ENCODE measurements at places on chromosomes 13 and 19.

- no peak for DNase-seq
These were observed 37.5 kb downstream of the SUGP2 start for GRCh38 chr19:18995804-18996241.

- no peak for DNase-seq
These were observed 7.7 kb downstream of the TYK2 start for GRCh38 chr19:10372690-10373089.

GRCh38 chr13:27020415-27020814, 151.2 kb downstream of the USP12 start:
- DNase-seq: no peak

DNA sequence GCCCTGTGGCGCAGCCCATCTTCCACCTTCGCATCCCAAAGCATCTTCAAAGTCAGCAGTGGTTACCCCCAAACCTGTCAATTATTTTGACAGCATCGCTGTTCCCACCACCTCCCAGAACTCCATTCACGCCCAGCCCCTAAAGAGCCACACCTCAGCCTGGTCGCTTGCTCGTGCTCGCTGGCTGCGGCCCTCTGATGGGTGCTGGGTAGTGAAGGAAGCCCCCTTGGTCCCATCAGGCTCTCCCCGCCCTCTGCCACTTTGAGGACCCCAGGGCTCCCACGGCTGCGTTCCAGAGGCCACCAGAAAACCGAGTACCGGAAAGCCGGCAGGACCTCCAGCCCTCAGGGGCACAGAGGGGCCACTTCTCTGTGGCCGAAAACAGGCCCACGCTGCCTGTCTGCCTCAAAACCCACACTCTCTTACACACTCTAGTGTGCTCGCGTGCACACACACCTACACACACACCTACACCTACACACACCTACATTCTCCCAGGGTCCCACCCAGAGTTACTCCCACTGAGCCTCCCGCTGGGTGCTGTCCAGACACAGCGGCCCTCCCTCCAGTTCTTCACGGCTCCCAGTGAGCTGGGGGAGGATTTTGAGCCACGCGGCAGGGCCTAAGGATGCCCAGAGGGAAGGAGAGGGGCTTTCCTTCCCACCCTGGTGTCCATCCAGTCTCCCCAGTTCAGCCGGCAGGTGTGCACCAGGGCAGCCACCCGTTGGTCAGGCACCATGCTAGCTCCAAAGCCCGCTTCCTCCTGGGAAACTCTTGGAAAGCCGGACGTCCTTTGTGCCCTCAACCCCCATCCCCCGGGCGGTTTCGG, 1.9 kb downstream of the VSTM2B start:
- DNase-seq: no peak

DNA sequence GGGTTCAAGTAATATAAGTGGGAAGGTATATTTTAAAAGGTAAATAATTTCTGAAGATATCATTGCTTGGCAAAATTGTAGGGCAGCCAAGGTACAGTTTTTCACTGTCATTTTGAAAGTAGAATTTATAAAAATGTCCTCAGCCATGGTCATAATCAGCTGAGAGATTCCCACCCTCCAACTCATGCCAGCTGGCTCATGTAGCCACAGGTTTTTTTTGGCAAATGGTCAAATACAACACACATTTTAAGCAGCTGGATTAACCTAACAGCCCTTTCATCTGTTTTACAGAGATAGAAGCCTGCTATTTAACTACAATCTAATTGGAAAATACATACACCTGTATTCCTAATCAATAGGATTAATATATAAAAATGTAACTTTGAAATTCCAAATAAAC, 619.2 kb upstream of the SGCG start:
- no peak for DNase-seq

DNA sequence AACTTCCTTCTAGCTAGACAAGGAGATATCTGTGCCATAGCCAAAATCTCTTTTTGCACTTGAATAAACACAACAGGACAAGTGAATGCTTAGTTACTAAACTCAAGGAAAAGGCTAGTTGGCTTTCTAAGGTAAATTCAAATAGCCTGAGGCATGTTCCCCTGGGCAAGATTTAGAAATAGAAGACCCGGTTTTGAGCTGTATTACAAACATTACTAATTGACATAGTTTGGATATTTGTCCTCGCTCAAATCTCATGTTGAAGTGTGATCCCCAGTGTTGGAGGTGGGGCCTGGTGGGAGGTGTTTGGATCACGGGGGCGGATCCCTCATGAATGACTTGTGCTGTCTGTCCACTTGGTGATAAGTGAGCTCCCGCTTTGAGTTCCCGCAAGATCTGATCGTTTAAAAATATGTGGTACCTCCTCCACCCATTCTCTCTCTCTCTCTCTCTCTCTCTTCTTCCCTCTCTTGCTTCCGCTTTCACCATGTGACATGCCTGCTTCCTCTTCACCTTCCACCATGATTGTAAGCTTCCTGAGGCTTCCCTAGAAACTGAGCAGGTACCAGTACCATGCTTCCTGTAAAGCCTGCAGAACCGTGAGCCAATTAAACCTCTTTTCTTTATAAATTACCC, 3.9 kb upstream of the KBTBD6 start:
- DNase-seq: no peak

DNA sequence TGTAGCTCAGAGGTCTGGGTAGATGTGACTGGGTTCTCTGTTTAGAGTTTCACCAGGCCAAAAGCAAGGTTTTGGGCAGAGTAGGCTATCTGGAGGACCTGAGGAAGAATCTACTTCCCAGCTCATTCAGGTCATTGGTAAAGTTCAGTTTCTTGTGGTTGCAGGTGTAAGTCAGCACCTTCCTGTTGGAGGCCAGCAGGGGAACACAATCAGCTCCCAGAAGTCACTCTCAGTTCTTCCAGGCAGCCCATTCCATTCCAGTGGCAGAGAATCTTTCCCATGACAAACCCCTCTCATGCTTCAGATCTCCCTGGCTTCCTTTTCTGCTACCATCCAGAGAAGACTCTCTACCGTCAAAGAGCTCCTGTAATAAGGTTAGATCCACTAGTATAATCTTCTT, 176.2 kb upstream of the UFM1 start:
- no peak for DNase-seq

DNA sequence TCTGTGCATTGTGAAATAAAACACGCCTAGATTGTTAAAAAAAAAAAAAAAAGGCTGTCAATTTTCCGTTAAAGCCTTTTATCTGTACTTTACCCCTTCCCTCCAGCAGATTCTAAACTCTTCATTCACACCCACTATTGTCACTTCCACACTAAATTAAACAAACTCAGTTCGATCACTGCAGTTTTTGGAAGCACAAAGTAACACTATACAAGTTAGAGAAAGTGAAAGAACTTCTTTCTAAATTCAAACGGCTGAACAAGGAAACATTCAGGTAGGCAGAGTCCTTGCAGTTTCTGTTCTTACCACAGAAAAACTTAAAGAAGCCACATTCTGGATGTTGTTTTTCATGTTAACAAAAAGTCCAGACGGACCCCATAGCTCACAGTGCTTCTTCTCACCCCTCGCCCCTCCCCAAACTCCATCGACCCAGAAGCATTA, 27.5 kb upstream of the UBE2L5 start:
- peak; percentile 53 for DNase-seq

GRCh38 chr13:22082437-22083100, 411.7 kb downstream of the FGF9 start:
- DNase-seq: no peak

DNA sequence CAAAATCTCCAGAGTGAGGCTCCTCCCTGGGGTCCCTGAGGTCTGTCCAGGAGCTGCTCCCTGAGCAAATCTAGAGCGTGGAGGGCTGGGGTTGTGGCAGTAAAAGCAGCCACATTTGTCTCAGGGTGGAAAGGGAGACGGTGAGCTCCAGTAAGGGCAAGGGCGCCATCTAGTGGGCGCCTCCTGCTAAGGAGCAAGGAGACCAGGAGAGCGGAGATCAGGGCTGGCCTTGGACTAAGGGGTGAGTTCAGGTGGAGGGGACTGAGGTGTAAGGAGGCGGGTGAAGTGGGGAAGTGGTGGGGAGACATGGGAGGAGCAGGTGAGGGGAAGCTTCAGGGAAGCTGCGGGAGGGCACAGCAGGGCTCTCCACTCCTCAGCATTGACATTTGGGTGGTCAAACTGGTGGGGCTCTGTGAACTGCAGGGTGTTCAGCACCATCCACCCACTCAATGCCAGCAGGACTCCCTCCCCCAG, 5.3 kb upstream of the CEACAM21 start:
- peak; percentile 83 for DNase-seq

DNA sequence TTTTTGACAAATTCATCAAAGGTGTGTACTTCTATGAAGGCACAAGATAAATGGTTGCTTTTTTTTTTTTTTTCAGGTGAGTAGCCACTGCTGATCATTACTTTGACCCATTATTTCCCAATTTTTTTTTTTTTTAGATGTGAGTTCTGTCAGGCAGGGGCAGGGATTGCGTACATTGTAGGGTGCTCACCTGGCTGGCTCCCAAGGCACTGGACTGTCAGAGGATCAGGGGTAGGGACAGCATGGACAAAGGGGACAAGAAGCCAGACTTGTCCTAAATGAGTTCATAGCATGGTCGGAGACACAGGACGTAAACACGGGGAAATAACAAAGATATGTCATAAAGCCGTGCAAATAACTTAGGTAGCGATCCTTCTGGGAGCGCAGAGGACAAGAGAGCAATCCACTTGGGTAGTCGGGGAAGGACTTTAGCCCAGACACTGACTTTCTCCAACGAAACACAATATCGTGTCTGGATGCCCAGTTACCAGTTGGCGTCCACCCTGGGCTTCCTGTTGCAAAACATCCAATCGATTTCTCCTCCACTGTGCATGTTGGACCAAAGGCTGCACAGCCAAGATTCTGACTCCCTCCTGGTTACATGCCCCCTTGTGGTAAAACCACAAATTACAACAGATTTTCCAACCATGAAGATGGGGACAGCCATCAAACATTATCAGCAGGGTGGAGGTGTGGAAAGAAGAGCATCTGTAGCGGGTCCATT, 27.5 kb upstream of the KATNAL1 start:
- DNase-seq: peak; percentile 31

DNA sequence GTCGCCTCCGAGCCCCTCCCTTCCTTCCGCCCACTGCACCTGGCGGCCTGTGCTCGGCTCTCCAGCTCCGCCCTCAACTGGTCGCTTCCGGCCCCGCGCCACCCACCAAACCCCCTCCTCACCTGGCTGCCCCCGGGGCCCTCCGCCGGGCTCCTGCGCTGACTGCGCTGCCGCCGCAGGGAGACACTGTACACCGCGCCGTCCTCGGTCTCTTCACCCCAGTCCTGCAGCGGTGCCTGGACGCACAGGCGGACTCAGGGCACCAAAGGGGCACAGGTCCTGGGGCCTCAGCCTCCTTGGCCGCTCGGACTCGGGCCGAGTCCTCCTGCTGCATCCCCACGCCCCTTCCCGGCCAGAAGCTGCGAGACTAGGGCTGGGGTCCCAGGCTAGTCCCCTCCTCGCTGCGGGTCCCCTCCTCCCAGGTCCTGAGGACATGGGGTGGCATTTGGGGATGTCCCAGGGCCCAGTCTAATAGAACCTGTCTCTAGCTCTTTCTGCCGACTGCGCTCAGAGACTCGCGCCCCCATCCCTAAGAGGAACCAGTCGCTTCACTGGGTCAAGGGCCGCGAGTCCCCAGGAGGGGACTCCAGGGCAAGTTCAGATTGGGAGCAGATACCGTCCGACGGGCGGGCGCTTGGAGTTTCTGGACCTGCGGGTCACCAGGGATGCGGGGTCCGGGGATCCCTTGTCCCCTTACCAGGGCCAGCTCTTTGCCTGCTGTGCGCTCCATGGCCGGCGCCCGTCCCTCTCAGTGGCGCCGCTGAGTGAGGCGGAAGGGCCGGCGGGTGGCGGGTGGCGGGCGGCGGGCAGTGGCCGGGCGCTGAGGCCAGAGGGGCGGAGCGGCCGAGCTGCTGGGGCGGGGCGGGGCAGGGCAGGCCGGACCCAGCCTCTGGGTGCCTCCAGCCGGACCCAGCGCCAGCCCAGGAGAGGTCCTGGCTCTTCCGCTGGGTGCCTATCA, at the start of gene RGL3:
RGL3 (minus strand) TSS at position 766 of the 958 bp plus-strand sequence; CDS start at position 730, 36 bp downstream.
- DNase-seq: no peak

GRCh38 chr13:101979825-101980224, 422.0 kb downstream of the FGF14 start:
- no peak for DNase-seq

DNA sequence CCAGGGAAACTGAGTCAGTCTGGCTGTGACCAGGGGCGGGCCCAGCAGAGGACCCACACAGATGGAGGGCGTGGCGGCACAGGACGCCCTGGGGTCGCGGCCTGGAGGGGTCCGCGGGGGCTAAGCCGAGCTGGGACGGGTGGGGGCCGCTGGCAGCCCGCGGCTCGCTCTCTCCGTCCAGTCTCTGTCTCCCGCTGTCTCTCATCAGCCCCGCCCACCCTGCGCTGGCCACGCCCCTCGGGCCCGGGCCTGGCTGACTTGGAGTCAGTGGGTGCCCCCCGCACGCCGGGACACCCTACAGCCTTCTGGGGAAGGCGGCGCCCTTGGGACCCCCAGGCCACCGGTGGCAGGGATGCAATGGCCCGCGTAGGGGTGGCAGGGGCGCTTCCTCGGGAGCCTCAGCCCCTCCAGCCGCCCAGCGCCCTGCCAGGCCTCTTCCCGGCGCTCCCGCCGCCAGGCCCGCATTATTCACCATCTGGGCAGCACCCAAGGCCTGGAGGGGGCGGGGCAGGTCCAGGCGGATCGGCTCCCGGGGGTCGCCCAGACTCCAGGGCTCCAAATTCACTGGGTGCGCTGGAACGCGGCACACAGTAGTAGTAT, at the start of gene TBXA2R:
TBXA2R (minus strand) TSS at position 186 of the 600 bp plus-strand sequence. CDS start 6,241 bp downstream, outside the sequence.
- peak; percentile 26 for DNase-seq

DNA sequence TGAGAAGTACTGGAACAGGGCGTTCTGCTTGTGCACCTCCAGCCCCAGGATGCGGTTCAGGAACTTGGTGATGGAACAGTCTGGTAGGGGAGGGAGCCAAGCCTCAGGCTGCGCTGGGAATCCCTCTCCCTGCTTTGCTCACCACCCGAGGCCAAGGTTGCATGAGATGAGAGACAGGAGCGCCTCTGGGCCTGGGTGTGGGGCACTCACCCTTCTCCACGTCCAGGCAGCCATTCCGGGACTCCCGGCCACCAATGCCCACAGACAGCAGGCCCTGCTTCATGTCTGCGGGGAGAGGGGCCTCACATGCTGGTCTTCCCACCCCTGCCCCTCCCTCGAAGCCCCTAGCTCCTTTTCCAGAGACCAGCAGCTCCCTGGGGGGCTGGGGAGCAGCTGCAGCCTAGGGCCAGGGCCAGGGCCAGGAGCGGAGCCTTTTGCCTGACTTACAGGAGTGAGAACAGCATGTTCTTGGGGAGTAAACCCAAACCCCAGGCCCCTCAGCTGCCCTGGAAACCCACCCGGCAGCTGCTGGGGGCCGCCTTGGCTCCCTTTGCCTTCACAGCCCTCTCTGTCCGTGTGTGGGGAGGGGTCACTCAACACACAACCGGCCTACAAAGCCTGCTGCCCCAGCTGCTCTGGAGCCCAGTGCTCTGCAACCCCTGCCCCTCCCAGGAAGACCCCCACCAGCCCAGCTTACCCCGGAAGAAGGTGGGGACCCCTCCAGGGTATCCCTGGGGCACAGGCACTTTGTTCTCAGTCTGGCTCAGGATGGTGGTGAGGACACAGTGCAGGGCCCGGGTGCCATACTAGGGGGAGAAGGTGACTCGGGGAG, 7.2 kb downstream of the GPX4 start:
- no peak for DNase-seq

- DNase-seq: no peak
These were observed 60.9 kb downstream of the GGACT start for GRCh38 chr13:100527644-100528043.

- no peak for DNase-seq
These were observed 194.2 kb downstream of the NHLRC3 start for GRCh38 chr13:39232401-39232980.

GRCh38 chr19:10422046-10422461, 1.7 kb downstream of the PDE4A start:
- DNase-seq: no peak

- no peak for DNase-seq
These were observed 22.0 kb downstream of the NOTCH3 start for GRCh38 chr19:15178629-15179308.
